Osteocyte (in vitro differentiated cells): ENCODE measurements at places on chromosomes 7 and 10.

DNA sequence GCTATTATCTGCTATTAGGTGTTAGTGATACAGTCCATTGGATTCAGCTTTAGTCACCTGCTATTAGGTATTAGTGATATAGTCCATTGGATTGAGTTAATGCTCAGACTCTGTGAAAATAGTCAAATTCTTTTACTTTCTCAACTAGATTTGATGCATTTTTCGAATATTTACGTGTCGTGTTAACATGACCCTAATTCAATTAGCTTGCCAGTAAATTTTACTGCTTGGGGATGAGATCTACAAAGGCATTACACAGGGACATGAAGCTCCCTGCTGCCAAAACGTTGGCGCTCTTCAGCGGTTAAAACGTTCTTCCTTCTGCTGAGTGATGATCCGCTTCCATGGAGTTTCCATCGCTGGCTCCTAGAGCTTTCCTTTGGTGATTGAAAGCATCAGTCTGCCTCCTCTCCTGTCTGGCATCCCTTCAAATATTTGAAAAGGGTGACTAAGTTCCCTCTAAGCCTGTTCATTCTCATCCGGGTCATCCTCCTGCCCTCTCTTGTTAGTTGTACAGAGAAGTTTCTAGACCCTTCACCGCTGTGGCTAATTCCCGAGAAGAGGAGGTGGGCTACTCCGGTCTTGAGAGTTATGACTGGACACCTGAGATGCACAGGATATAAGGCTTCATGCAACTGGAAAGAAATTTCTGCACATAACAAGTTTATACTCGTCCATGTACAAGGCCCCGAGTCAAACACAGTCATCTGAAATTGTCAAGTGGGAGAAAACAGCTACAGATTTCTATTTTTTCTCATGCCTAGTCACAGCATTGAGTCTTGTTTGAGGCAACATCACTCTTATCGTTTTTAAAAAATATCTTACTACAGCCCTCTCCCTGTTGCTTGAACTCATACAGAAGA, 254.0 kb downstream of the KLF6 start:
- DNase-seq = no peak

- DNase-seq = no peak
Measured at GRCh38 chr10:87816898-87817608, 973 bp downstream of the ATAD1 start.

DNA sequence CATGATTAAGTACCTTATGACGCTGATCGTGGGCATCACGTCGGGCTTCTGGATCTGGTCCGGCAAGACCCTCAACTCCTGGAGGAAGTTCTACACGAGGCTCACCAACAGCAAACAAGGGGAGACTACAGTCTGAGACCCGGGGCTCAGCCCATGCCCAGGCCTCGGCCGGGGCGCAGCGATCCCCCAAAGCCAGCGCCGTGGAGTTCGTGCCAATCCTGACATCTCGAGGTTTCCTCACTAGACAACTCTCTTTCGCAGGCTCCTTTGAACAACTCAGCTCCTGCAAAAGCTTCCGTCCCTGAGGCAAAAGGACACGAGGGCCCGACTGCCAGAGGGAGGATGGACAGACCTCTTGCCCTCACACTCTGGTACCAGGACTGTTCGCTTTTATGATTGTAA, 2.5 kb downstream of the FZD1 start:
- DNase-seq = no peak

DNA sequence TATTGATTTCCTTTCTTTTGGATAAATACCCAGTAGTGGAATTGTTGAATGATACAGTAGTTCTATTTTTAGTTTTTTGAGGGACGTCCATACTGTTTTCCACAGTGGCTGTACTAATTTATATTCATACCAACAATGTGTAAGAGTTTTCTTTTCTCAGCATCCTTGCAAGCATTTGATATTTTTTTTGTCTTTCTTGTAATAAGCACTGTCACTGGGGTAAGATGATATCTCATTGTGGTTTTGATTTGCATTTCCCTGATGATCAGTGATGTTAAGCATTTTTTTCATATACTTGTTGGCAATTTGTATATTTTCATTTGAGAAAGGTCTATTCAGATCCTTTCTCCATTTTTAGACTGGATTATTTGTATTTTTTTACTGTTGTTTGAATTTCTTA, 308.7 kb downstream of the PTEN start:
- DNase-seq = no peak

DNA sequence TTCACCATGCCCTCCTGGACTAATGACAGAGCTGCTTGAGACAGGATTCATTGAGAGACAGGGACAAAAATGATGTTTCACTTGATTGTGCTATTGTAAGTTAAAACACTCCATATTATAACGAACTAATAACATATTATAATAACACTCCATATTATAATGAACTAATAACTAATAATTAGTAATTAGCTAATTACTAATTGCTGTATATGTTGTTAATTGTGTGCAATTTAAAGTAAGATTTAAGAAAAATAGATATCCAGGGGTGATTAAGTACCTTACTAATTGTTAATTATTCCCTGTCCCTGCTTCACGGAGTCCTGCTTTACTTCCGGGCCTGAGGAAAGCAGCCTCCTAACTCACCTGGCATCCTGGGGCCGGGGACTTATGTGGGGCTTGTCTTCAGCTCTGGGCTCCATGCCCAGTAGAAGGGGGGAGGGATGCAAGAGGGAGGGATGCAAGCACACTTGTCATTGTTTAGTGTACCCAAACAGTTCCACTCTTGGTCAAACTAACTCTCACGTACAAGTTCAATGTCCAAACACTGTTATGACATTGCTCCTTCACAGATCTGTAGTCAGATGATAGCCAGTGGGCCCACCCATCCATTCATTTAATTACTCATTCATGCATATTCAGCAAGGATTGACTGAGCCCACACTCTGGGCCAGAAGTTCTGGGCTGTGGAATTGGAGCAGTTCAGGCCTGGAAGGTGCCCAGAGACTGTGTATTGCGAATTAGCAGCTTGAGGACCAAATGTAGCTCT, 53.8 kb downstream of the COL13A1 start:
- no peak for DNase-seq

- DNase-seq = no peak
Measured at GRCh38 chr7:151059367-151060112, at the start of gene SLC4A2. Gene SLC4A2 (plus strand): TSS chr7:151059589. CDS start chr7:151061988, 2,399 bp downstream.

DNA sequence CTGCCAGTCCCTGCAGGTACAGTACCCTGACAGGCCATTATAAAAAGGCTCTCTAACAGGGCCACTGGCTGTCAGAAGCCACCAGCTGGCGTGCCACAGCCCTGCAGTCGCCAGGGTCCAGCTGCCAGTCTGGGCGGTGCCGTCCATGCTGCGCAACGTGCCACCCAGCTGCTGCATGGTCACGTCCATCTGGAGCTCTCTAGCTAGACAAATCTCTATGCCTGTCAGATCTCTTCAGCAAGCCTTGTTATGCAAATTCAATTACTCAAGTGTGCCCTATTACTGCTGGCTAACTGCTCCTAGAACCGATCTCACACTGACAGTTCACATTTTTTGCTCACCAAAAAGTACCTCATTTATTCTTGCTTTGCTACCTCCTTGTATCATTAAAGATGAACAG, 75.9 kb downstream of the HIBADH start:
- no peak for DNase-seq
